D721Med (cell line): ENCODE measurements at places on chromosomes 7 and 10.

GRCh38 chr7:12111422-12112405, 99.4 kb upstream of the TMEM106B start:
- no peak for DNase-seq

GRCh38 chr7:27897001-27897400, 157.0 kb downstream of the TAX1BP1 start:
- DNase-seq, result no peak

- no peak for DNase-seq
Measured at GRCh38 chr10:79440281-79440680, 5.1 kb downstream of the ZCCHC24 start.

DNA sequence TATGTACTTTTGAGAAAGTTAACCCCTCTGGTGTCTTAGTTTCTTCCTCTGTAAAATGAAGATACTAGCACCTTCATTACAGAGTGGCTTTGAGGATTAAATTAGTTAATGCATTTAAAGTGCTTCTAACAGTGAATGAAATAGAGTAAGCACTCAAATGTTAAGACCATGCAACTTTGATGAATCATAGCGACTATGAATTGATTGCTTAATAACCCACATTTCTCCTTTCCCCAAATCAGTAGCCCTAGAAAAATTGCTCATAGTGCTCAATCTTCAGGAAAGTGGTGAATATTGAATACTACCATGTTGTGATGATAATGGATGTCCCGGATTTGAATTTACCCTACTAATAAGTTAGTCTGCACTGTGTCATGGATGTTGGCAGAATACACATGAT, 48.1 kb downstream of the CD36 start:
- no peak for DNase-seq

DNA sequence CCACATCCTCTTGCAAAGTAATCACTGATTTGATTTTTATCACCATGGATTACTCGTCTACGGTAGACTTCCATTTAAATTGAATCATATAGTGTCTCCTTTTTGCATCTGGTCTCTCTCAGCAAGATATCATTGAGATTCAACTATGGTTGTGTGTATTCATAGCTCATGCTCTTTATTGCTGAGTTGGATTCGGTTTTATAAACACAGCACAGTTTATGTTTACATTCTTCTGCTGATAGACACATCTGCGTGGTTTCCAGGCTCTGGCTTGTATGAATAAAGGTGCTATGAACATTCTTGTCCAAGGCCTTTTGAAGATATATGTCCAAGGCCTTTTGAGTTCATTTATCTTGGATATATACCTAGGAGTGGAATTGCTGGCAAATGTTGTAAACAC, 356.5 kb upstream of the CELF2 start:
- DNase-seq, result no peak

DNA sequence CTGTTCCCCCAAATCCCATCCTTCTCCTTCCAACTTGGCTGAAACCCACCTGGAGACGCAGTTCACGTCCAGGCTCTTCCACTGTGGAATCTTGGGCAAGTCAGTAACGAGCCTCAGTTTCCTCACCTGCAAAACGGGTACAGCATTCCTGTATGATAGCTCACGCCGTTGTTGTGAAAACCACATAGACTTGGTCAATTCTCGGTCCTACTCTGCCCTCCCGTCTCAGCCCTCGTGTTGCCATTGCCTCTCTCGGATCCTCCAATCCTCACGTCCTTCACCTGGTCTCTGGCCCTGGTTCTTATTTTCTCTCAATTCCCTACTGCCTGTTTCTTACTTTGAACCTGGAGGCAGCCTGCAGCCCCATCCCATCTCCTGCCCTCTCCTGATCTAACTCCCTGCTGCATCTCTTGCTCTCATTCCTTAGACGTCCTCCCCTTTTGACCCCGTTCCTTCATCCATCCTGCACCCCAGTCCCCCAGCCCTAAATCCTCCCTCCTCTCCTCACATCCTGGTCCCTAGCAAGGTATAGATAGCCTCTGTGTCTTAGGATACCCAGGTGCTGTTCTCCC, 2.0 kb upstream of the MUC12 start:
- no peak for DNase-seq

DNA sequence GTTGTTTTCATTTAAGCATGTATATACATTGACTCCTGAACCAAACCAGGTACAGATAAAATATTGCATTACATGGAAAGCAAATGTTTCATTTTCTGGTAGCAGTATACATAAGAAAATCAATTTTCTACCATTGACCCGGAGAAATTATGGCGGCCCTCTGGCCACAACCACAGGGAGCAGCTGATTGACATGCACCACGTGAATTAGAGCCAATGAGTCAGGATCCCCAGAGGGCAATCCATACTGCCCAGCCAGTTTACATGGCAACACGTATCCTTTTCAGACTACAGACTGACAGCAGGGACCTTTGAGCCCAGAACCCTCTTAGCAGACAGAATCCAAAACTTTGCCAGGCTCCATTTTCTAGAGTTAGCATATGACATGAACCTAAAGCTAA, 272.2 kb upstream of the NEBL start:
- no peak for DNase-seq

DNA sequence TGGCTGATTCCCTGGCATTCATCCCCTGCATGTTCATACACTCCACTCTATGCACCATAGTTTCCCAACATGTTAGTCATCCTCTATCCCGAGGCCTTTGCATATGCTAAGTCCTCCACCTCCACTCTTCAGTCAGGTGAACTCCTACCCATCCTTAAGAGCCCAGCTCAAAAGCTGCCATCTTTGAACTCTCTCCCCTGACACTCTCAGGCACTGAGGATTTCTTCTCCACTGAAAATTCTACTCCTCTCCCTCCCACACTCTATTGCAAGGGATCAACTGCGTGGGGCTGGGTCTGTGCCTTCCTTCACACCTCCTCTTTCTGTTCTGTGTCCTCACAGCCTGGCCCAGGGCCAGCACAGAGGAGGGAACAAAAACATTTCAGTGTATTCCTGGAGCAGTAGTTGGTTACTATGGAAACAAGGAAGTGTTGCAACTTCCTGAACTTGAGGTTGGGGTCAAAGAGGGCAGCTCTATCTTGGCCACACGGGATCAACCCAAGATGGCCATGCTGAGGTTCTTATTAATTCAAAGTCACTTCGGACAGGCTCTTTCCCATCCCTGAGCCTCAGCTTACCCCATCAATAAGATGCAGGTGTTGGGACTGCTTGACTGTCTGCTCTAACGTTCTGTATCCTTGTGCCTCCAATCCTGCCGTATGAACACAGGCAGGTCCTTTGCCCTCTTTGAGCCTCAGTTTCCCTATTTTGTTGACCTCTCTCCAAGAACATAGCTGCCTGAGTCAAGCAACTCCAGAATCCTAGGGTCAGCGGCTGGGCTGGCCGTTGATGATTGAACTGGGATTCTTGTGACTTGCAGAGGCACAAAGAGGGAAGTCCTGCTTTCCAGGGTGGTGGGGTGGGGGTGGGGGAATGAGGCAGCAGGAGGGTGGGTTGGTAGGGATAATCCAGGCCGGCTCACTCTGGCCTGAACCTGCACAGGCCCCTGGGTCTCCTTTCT, 15.5 kb downstream of the ZMIZ1 start:
- no peak for DNase-seq
